Muscle of leg (tissue), 16 donors: ENCODE measurements at places on chromosomes 16 and 17.
A peak's percentile ranks its signal among the peaks of the same experiment; 100 is the strongest.

DNA sequence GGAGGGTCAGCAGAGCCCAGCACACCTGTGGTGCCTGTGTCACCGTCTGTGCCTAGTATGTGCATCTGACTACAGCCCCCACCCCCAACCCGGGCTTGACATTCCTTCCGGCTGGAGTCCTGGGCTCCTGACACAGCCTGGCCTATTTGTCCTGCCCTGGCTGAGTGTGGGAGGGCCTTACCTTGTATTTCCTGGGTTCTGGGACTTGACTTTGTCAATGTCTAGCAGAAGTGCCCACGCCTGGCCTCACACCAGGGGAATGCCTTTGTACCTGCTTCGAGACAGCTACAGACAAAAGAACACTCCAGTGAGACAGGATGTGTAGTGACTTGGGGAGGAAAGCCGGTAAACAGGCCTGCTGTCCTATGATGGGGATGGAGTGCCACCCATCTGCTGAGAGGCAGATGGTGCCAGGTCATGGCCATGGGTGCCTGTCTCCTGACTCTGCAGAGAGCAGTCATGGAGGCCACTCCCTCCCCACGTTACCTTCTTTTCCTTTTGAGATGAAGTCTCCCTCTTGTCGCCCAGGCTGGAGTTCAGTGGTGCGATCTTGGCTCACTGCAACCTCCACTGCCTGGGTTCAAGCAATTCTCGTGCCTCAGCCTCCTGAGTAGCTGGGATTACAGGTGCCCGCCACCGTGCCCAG lies 42.8 kb downstream of the TNFRSF13B start:
- no peak for DNase-seq

- peak; percentile 78 for DNase-seq
Observed at GRCh38 chr16:49857423-49858181, 1.7 kb upstream of the ZNF423 start.

GRCh38 chr17:73588891-73589290 lies 55.4 kb downstream of the SDK2 start:
- no peak for DNase-seq

- no peak for DNase-seq
Observed at GRCh38 chr16:9107025-9107970, 15.9 kb downstream of the HAPSTR1 start.

DNA sequence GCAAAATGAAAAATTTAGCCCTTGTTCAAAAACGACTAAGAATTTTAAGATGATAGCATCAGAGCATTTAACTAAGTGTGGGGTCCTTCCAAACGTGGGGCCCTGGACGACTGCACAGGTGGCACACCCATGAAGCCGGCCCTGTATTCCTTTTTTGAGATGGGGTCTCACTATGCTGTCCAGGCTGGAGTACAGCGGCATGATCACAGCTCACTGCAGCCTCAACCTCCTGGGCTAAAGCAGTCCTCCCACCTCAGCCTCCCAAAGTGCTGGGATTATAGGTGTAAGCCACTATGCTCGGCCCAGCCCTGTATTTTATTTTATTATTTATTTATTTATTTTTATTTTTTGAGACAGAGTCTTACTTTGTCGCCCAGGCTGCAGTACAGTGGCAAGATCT lies 90.7 kb upstream of the CDC42EP4 start:
- DNase-seq: no peak

- DNase-seq: no peak
Observed at GRCh38 chr17:79784353-79785016, 6.5 kb downstream of the CBX2 start.
